ENCODE measurements at places on chromosomes 13 and 19. TPM values are rescaled to one million over a fixed set of nuclear protein-coding genes. Genes with fewer than 3 reads are reported as not detected.

DNA sequence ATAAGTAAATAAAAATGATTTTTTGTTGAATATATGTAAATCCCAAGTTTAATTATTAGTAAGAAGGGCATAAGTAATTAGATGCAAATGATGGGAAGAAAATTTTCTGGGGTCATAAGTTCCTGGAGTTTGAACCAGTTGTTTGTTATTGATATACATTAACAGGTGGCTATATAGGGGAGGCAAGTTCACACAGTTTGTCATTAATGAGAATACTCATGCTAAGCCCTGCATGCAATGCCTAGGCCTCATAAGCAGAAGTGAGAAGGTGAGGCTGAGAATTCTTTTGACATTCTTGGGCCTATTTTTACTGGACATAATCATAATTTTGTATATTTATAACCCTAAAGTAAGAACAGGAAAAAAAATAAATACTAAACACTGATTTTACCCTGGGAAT, 1210.7 kb upstream of the PCDH9 start:
- DNase-seq: no peak

DNA sequence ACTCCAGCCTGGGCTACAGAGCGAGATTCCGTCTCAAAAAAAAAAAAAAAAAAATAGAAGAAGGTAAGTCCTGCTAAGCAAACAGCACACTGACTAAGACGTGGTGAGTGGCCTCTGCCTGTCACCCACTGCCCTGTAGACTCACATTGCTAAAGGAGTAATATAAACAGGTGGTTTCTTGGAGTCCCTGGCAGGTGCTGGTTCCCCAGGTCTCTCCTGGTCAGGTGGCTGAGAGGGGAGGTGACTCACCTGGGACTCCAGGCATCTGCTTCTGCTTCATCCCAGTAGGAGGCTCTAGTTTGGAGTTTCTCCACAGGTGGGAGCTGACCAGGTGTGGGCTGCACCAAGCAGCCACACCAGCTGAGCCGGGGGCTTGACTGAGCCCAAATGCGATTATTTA, at the start of gene OR10H1:
Gene OR10H1, minus strand, starts transcription at position 359 of the 400 bp plus-strand sequence. CDS start 7,627 bp downstream, outside the sequence.
- DNase-seq: no peak

GRCh38 chr19:17184371-17184841, 30.8 kb upstream of the USE1 start:
- DNase-seq: peak; percentile 23

DNA sequence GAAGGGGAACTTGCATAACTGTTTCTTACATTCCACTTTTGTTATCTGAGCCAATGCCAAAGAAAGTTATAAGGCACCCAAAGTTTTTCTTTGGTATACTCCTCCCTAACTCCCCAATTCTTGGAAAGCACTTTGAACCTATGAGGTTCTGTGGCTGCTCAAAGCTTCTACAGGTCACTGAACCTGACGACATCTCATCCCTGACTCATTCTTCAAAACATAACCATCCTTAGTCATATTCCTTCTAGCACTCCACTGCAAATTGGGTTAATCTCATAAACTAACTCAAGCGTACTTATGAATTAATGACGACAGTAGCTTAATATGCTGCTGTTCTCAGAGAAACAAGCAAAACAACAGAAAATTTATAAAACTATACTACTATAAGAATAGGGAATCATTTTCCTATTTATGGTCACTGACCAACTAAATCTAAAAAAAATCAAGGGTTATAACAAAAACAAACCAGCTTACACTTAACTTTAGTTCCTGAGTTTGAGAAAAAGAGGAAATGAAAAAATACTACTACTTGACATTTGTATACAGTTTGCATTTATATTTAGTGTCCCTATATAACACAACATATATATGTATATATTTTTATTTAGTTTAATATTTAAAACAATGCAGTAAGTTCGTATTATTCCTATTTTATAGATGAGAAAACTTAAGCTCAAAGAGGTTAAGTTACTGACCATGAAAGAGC, 69.1 kb downstream of the CAB39L start:
- DNase-seq: no peak

GRCh38 chr13:113155201-113155600, 3.2 kb upstream of the PROZ start:
- DNase-seq: no peak

The IL17D gene
- 1.9 TPM for total RNA-seq

The LILRB3 gene
- 1.1 TPM for total RNA-seq

The ZNF285 gene
- total RNA-seq: 2.4 TPM

Measured in hematopoietic multipotent progenitor cell (in vitro differentiated cells).